NCI-H1105 (cell line): ENCODE measurements at places on chromosomes 16 and 17.

DNA sequence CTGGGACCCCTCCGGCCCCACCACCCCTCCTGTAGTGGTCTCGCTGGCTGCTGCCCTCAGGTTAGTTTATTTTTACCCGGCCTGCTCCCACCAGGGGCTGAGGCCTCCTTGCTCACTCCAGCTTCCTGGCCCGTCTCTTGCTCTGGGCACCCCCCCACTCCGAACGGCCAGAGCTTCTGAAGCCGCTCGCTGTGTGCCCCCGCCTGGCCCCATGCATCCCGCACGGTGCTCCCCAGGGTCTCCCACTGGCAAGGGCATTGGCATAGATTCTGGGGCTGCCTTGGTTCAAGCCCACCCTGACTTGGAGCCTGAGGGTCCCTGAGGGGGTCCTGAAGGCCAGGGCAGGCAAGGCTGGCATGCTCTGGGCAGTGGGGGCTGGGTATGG lies 186.4 kb downstream of the SEC14L1 start:
- no peak for DNase-seq

GRCh38 chr16:1135459-1135825 lies 17.5 kb upstream of the CACNA1H start:
- no peak for DNase-seq

DNA sequence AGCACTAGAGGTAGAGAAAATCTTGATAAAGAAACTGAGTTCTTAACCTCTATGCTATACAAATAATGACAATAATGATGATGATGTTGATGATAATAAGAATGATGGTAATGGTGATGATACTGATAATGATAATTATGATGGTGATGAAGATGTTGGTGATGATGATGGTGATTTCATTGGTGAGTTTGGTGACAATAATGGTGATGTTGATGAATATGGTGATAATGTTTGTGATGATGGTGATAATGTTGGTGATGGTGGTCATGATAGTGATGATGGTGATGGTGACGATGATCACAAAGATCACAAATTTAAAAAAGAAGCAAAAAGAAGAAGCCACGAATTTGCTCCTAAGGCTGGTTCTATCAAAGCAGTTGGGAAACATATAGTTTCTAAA lies 519.0 kb upstream of the C16orf82 start:
- no peak for DNase-seq

GRCh38 chr17:7572588-7573323 lies 6.7 kb upstream of the CD68 start:
- peak; percentile 100 for DNase-seq

GRCh38 chr16:17026600-17027242 lies 444.0 kb downstream of the XYLT1 start:
- no peak for DNase-seq

- no peak for DNase-seq
Measured at GRCh38 chr17:11545002-11545401, 53.3 kb upstream of the DNAH9 start.

GRCh38 chr17:82348866-82349265 lies 10.2 kb upstream of the TEX19 start:
- no peak for DNase-seq
